Non-pigmented ciliary epithelial cell (primary cell): ENCODE measurements at places on chromosomes 1 and 21.

DNA sequence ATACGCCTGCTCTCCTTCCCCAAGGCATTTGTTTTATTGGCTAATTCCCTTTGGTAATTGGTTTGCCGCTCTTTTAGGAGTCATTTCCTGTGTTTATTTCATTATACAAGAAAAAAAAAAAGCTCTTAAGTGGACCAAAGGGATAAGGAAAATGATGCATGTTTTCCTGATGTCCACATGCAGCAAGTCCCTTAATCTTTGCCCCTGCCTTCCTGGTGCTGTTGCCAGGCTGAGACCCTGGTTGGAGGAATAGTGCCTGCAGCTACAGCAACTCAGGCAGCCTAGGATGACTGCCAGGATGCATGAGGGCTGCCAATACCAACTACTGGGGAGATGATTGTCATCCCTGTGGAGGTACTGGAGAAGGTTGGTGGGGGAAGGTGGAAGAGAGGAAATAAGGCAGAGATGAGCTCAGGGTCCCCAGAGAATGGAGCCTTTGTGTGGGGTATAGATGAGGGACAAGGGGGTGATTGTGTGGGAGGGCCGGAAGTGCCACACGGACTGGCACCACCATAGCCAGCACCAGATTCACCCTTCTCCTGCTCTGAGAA, 6.1 kb upstream of the GATAD2B start:
- DNase-seq, result no peak

- no peak for DNase-seq
Observed at GRCh38 chr21:16492892-16493291, 763.1 kb downstream of the USP25 start.

DNA sequence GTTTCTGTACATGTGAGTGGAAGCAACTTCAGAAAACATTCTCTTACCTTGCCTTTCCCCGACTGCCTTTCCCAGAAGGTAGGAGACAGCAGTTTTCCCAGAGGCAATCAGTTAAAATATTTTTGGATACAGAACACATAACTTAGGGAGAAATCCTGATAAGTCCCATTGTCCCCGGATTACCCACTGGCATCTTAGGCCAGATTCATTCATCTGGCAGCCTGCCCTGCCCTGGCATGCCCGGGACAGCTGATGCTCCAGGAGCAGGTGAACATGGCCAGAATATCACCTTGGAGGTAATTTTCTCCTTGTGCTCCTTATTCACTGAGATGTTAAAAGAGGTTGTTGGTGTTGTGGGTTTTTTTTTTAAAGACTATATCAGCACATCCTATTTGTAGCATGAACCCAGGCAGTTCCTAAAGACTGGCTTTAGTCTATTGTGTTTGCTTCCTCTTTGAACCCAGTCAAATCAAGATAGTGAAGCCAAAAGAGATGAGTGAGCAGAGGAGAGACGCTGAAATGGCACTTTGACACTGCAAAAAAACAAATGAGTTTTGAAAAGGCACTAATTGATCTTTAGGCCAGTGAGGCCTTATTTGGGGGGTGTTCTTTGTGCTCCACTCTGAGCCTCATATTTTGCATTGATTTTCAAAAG, 139.6 kb downstream of the PLPP3 start:
- DNase-seq, result no peak

DNA sequence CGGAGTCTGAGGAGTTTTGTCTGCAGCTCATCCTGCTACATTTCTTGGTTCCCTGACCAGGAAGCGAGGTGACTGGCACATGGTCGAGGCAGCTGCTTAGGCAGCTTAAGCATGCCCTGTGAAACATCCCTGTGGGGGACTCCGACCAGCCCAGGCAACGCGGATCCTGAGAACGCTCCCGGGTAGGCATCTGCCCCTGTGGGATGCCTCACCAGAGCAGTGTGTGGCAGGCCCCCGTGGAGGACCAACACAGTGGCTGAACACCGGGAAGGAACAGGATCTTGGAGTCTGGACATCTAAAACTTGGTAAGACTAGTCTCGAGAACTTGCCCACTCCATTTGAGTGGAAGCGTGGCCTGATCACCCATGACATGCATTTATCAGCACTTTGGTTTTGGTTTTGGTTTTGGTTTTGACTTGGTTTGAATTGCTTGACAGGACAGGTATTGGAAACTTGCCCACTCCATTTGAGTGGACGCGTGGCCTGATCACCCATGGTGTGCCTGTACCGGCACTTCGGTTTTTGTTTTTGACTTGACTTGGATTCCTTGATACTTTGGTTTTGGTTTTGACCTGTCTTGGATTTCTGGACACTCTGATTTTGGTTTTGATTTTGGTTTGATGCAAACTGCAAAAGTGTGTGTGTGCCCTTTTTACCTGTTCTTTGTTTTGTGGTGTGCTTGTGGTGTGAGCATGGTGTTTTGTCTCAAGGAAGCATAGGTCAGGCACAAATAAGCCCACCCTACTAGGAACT, 12.2 kb upstream of the NEK2 start:
- DNase-seq, result no peak

DNA sequence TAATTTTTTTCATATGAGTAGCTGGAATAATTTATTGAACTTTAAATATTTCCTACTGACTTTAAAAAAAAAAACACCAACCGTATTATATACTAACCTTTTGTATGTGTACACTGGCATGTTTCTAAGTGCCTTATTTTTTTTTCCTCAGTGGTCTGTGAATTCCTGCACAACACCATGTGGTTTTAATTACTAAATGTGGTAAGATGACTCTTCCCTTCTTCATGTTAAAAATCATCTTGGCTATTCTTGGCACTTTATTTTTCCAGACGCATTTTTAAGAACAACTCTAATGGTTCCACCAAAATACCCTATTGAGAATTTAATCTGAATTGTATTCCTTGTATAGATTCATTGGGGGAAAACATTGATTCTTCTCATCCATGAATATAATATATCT, 28.4 kb downstream of the PPP2R5A start:
- DNase-seq, result no peak
